ENCODE measurements at places on chromosomes 3 and 15.

DNA sequence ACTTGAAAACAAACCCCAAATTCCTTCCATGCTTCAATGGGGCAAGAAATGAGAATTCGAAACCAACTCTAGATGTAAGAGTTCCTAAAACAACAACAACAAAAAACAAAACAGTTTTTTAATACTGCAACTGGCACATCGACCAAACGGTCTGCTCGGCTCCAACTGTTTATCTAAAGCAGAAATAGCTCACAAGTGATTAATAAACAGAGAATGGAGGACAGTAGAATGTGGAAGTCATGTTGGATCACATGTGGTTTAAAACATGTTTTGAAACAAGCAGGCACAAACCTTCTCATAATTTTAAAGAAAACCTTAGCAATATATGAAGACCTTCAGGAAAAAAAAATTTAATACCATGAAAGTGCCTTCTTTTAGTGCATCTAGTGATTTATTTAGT lies 55.1 kb downstream of the SETMAR start:
- DNase-seq = no peak

GRCh38 chr3:131729643-131730017 lies 226.9 kb upstream of the MRPL3 start:
- no peak for DNase-seq

- DNase-seq = no peak
These were observed 249.9 kb downstream of the ROBO1 start for GRCh38 chr3:79517766-79518413.

DNA sequence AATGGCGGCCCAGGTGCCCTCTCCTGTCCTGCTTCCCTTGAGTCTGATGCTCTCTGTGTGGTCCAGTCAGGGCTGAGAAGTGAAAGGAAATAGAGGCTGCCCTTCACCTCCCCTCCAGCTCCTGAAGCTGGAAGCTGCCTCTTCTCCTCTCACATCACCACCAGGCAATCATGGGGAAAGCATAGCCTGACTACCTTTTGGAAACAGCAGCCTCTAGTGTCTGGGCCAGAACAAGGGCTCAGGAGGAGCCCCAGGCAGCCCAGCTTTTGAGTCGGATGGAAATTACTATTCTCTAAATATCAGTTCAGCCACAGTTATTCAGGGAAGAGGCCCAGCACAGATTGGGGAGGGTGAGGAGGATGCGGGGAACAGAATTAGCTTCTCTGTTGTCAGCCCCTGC lies 43.3 kb upstream of the CCDC174 start:
- no peak for DNase-seq

DNA sequence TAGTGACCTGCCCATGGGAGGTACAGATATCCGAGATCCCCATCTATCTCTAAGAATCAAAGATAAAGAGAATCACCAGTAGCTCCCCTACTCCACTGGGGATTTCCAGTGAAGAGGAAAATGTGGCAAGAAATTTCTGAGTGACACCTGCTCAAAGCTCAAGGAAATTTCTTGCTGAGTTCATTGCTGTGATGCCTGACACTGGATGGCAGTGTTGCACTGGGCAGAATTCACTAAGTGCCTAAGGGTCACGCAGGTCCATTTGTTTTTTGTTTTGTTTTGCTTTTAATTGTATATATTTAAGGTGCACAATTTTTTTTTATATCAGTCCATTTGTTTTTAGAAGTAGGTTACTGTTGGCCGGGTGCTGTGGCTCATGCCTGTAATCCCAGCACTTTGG lies 109.5 kb upstream of the KCNAB1 start:
- DNase-seq = no peak

Measured in stimulated activated CD8-positive, alpha-beta memory T cell treated with anti-CD3 and anti-CD28 coated beads, Interleukin-4, amount 100 ng/mL, for 24 hours (primary cell).